ENCODE measurements at places on chromosomes 3 and 15. TPM values are rescaled to one million over a fixed set of nuclear protein-coding genes. Genes with fewer than 3 reads are reported as not detected.

- no peaks in the 10 kb centered on the region for H3K27me3 ChIP-seq
- no peak for DNase-seq
- no peaks in the 10 kb centered on the region for H3K36me3 ChIP-seq
- H3K4me3 ChIP-seq = no peak overlapping the region
Observed at GRCh38 chr15:25242166-25242879, 196.5 kb downstream of the UBE3A start.

DNA sequence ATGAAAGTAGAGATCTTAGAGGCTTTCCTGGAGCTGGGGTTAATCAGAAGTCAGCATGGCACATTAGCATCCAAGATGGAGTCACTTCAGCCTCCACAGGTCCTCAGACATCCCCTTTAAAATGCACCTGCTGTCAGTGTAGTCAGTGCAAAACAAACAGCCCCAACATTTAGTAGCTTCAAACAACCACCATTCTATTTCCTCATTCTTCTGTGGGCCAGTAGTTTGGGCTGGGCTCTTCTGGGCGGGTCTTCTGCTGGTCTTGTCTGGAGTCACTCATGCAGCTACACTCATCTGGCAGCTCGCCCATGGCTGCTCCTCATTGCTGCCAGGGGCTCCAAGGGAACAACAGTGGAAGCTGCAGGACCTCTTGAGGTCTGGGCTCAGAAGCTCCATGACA, 99.9 kb downstream of the TLE3 start:
- H3K36me3 ChIP-seq = no peaks in the 10 kb centered on the region
- H3K27ac ChIP-seq = no peak overlapping the region
- no peaks in the 10 kb centered on the region for H3K4me1 ChIP-seq
- peak; percentile 61 for DNase-seq
- H3K4me3 ChIP-seq = no peak overlapping the region

- no peak overlapping the region for H3K27ac ChIP-seq
- no peak for DNase-seq
- peaks cover 14% of the 10 kb centered on the region for H3K4me1 ChIP-seq
- H3K4me3 ChIP-seq = no peak overlapping the region
Observed at GRCh38 chr3:177585271-177585670, 388.0 kb upstream of the TBL1XR1 start.

The GCNT3 gene
- total RNA-seq = not detected

DNA sequence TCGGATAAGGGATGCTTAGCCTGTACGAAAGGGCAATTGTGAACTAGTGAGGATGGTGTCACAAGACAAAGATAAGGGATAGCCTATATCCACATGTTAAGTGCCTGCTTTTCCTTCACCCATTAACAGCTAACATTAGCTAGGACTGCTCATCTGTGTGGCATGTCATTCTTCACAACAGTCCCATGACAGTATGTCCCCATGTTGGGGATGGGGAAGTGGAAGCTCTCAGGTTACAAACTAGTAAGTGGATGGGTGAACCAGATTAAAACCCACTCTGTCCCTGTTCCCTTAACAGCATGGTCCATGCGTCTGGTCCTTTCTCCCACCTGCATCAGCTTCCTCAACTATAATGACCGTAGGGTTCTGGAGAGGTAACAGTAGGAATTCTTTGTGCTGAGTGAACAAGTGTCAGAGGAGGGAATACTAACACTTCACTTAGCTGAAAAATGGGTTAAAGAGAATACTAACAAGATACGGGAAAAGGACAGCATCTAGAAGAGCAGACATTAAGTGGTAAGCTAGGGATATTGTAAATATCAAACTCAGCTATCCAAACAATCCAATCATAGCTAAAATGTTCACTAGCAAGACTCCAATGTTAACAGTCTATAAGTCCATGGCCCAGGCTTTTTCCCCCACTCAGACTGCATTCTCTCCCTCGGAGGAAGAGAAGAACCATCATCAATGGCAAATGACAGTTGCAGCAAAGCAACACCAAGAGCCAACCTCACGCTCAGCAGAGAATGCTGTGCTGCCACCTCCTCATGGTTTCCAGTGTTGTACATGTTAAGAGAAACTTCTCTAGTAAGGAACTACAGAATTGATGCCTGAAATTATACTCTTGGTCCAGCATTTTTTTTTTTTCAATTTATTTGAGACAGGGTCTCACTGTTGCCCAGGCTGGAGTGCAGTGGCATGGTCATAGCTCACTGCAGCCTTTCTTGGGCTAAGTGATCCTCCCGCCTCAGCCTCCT, 5.0 kb downstream of the RPLP1 start:
- peaks cover 38% of the 10 kb centered on the region for H3K36me3 ChIP-seq
- no peak for DNase-seq
- no peak overlapping the region for H3K27ac ChIP-seq
- peaks cover 17% of the 10 kb centered on the region for H3K4me1 ChIP-seq
- H3K4me3 ChIP-seq = no peak overlapping the region

The PSMD2 gene
- 596 TPM for total RNA-seq

GRCh38 chr3:116930786-116931185, 221.2 kb downstream of the TUSC7 start:
- no peaks in the 10 kb centered on the region for H3K36me3 ChIP-seq
- peak; percentile 4 for DNase-seq
- no peaks in the 10 kb centered on the region for H3K27me3 ChIP-seq

The WDR72 gene
- not detected for total RNA-seq

The ARPP21 gene
- total RNA-seq = not detected

DNA sequence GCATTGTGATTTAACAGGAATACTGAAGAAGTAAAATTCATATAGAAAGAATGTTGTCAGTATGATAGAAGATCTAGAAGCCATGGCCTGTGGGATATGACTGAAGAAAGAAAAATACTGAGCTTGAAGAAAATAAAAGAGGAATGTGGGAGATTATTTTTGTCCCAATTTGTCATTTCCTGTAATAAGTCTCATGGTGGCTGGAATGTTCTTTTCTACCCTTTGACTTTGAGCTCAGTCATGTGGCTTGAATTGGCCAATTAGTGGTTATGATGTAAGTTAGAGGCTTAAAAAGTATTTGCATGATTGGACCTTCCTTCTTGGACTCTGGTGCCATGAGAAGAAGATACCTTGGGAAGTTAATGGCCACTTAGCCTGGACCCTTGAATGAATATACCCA, 14.1 kb downstream of the APH1B start:
- 0 out of 2 replicates have a peak overlapping the region, but pooled peaks have one; percentile 4 for H3K4me3 ChIP-seq
- H3K27ac ChIP-seq = peak overlapping the region; percentile 84
- peaks cover 39% of the 10 kb centered on the region for H3K4me1 ChIP-seq
- no peaks in the 10 kb centered on the region for H3K27me3 ChIP-seq
- DNase-seq = peak; percentile 87

- no peaks in the 10 kb centered on the region for H3K27me3 ChIP-seq
- H3K36me3 ChIP-seq = no peaks in the 10 kb centered on the region
- no peak for DNase-seq
Observed at GRCh38 chr3:183486472-183486871, 58.1 kb upstream of the MCF2L2 start.

DNA sequence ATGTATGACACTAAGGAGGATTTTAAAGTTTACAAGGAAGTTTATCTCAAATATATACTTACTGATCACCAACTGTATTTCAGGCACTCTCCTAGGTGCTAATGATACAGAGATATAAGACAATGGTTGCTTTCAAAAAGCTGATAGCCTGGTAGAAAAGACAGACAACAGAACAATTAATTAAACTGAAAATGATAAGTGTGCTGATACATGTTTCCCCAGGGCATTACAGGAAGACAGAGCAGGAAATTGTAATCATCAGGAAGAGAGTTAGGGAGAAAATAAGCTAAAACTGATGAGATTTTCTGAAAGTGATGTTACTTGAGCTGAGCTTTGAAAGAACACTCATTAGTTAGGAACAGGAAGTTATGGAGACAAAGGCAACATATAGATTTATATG, 229.7 kb downstream of the RSRC1 start:
- no peak overlapping the region for H3K27ac ChIP-seq
- no peaks in the 10 kb centered on the region for H3K36me3 ChIP-seq
- H3K4me3 ChIP-seq = no peak overlapping the region
- H3K27me3 ChIP-seq = no peaks in the 10 kb centered on the region

The EXD1 gene
- total RNA-seq = not detected

The GOLGA8H gene
- not detected for total RNA-seq

GRCh38 chr3:5644773-5645670, 457.5 kb downstream of the EDEM1 start:
- no peak overlapping the region for H3K4me3 ChIP-seq
- no peaks in the 10 kb centered on the region for H3K4me1 ChIP-seq
- no peak overlapping the region for H3K27ac ChIP-seq
- no peak for DNase-seq
- H3K36me3 ChIP-seq = no peaks in the 10 kb centered on the region
- no peaks in the 10 kb centered on the region for H3K27me3 ChIP-seq
